ENCODE measurements at places on chromosomes 3 and 15.
A peak's percentile ranks its signal among the peaks of the same experiment; 100 is the strongest.

GRCh38 chr3:1179146-1179545 is 86.3 kb downstream of the CNTN6 start:
- no peak for DNase-seq

DNA sequence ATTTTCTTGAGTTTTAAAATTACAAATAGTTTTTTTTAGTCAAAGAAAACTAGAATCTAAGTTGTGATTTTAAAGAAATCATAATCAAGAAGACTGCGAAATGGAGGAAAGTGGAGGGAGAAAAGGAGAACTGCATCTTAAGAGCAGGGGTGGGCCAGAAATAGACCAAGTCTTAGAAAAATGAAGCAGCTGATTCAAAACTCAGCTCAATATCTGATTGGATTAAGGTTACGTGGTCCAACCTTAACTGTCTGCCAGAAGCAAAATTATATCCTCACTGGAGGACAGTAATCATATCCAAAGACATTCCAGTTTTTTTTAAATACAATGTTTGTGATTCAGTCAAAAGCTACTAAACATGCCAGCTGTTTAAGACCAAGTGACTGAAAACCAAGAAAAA is 41.4 kb downstream of the CHSY1 start:
- DNase-seq = no peak

GRCh38 chr3:150545419-150546225 is 674 bp downstream of the SERP1 start:
- DNase-seq = no peak

DNA sequence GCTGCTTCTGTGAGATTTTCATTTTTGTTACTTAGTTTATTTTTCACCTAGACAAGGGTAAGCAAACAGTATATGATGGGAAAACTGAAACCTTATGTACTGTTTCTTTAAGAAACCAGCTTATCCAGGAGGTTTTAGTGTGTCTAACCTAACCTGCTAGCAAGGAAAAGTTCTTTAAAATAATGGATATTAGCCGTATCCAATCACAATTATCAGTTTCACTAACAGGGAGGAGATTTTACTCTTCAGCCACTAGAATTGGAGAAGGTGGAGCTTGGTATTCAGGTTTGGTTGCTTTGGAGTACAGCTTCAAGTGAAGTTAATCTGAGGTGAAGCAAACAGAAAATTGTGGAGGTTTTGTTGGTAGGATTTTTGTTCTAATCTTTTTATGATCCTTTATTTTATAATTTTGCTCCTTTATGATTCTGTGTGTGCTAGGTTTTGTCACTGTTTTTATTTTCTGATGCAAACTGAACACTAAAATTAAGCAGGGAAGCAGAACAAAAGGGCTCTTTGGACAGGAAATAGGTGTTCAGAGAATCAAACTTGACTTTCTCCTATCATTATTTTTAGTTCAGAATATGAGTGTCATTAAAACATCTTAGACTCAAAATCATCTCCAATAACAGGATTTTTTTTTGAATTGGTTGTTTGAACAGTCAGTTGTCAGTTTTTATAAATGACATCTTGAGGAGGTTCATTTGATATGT is 13.0 kb downstream of the ZFAND6 start:
- no peak for DNase-seq

GRCh38 chr3:76765511-76765910 is 274.4 kb upstream of the ROBO2 start:
- no peak for DNase-seq

GRCh38 chr3:37050282-37050681 is 57.0 kb downstream of the MLH1 start:
- DNase-seq = no peak

GRCh38 chr3:33855884-33856546 is 57.6 kb downstream of the PDCD6IP start:
- no peak for DNase-seq

- no peak for DNase-seq
Measured at GRCh38 chr3:42814914-42815507, 5.8 kb downstream of the ACKR2 start.

- no peak for DNase-seq
Measured at GRCh38 chr15:28182731-28183130, 83.6 kb upstream of the OCA2 start.

GRCh38 chr3:177679568-177680471 is 482.5 kb upstream of the TBL1XR1 start:
- no peak for DNase-seq

GRCh38 chr3:99765042-99765942 is 52.4 kb upstream of the CMSS1 start:
- DNase-seq = no peak

DNA sequence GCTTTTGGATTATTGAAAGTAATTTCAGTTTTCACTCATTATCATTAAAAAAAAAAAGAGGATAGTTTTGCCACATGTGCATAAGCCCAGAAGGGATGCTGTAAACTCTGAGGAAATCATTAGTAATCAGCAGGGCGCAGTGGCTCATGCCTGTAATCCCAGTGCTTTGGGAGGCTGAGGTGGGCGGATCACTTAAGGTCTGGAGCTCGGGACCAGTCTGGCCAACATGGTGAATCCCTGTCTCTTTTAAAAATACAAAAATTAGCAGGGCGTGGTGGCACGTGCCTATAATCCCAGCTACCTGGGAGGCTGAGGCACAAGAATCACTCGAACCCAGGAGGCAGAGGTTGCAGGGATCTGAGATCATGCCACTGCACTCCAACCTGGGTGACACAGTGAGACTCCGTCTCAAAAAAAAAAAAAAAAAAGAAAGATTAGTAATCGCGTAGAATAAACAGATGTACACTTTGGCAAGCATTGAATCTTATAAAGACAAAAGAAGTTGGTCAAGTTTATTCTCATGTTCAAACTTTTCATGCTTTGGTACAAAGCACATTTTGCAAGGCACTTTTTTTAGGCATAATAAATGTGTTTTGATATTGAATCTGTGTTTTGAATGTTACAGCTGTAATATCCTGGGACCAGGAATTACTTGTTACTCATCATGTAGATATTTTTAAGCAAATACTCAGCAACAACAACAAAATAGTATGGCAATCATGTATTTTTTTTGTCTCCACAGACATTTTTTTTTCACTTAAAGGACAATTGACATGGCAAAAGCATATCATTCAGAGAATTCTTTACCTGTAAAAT is 93.2 kb upstream of the AGTR1 start:
- DNase-seq = no peak

- DNase-seq = no peak
Measured at GRCh38 chr15:83992324-83993031, 243.1 kb upstream of the GOLGA6L4 start.

- no peak for DNase-seq
Measured at GRCh38 chr15:90851940-90852339, 16.4 kb upstream of the FURIN start.

- no peak for DNase-seq
Measured at GRCh38 chr15:80929689-80930088, 59.9 kb downstream of the MESD start.

- DNase-seq = no peak
Measured at GRCh38 chr15:82585072-82585471, 44.8 kb upstream of the RPS17 start.

DNA sequence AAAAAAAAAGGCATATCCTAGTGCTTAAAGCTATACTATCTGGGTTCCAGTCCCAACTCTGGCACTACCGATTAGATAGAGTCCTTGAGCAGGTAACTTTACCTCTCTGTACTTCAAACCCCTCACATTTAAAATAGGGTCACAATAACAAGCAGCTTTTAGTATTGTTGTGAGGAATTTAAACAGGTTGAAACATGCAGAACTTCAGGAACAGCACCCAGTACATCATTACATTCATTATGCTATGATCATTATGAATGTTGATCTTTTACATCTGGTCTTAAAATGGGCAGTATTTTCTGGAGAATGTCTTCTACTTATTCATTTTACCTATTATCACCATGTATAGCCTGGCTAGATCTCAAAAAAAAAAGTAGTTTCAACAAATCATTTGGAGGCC is 176.1 kb upstream of the CCDC54 start:
- no peak for DNase-seq

DNA sequence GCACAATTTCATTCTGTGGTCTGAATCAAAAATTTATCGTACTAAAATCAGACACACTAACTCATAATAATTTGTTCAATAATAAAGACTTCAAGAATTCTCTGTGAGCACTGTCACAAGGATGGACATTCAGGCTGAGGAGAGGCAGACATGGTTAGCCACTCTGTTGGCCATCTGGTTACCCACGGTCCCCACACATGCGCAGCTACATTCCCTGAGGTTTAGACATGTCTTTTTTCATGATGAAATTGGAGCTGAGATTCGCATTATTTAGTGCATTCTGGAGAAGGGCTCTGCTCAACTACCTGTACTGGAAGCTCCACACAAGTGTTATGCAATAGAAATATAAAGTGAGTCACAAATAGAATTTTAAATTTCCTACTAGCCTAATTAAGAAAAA is 156.9 kb downstream of the SUCNR1 start:
- no peak for DNase-seq

- no peak for DNase-seq
Measured at GRCh38 chr3:17891139-17891856, 148.9 kb upstream of the TBC1D5 start.

GRCh38 chr3:150147776-150148175 is 177.1 kb upstream of the PFN2 start:
- DNase-seq = no peak

DNA sequence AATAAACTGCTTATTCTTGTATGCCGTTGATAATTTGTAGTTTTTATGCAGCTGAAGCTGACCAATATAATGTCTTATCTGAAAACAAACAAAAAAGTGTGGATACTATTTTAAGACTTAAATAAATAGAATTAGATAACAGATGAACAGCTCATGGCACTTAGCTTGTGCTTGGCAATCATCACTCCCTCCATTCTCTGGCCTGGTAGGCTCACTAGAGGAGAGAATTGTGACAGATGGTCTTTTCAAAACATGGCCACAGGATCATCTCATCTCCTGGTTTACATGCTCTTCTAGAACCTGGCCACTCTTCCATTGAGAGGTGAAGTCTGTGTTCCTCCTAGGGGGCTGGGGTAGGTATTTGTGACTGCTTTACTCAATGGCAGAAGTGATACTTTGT is 58.4 kb upstream of the RBP1 start:
- no peak for DNase-seq

DNA sequence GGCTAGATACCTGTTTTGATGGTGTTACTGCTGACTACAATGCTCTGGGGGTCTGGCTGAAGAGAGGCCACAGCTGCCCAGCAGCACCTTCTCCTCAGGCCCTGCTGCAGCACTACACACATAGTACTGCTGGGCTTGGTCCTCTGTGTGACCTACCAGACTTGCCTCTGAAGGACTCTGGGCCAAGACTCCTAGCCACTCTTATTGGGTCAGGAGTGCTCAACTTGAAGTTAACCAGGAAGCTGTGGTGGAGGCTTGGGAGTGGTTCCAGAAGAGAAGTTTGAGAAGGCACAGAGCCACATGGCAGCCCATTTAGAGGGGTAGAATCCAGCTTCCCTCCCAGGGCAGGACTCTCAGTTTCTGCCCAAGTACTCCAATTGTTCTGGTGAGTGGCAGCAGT is 16.6 kb downstream of the ELP6 start:
- no peak for DNase-seq

DNA sequence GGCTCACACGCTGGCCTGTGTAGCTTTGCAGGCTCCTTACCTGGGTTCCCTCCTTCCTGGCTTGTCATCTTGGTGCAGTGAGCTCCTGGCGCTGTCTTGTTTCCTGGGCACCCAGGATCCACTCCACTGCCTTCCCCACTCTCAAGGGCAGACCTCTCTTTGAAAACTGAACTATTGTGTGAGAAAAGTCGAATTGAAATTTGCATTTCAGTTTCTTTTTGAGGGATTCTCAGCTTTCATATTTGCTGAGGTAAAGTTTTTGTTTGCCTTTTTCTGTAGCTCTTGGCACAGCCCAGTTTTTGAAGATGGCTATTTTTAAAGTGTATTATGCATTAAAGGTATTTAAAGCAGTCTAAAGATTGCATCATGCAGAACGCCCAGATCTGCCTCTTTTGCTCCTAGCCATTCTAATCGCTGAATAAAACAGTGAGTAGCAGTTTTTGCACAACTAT is 70.1 kb downstream of the CCK start:
- no peak for DNase-seq

DNA sequence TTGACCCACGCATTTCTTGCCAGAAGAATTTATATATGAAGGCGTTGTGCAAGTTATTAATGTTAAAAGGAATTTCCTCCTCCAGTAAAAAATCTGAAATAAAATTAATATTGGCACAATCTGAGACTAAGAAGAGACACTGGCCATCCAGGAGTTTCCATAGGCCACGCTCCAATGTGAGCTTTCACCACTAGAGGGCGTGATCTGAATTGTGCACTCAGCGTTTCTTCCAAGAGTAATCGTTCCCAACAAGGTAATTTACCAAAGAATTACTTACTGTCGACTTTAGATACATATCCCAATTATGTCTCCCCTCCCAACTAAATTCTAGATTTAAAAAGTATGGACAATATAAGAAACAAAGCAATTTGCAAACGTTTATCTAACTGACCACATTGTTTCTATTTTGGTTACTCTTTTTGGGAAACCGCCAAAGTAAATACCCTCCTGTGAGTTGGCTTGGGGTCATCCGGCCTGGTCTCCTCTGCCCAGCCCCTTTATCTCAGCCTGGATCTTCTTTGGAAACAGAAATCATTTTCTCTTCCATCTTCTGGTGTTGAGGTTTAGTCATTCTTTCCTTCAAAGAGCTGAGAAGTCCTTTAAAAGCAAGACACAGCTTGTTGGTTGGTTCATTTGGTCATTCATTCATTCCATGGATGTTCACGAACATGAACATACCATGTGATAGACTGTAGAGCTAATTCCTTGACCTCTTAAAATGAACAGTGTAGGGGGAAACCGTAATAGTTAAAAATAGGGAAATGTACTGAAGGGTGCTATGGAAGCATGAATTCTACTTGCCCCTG is 26.2 kb downstream of the POLR2M start:
- DNase-seq = peak; percentile 70

DNA sequence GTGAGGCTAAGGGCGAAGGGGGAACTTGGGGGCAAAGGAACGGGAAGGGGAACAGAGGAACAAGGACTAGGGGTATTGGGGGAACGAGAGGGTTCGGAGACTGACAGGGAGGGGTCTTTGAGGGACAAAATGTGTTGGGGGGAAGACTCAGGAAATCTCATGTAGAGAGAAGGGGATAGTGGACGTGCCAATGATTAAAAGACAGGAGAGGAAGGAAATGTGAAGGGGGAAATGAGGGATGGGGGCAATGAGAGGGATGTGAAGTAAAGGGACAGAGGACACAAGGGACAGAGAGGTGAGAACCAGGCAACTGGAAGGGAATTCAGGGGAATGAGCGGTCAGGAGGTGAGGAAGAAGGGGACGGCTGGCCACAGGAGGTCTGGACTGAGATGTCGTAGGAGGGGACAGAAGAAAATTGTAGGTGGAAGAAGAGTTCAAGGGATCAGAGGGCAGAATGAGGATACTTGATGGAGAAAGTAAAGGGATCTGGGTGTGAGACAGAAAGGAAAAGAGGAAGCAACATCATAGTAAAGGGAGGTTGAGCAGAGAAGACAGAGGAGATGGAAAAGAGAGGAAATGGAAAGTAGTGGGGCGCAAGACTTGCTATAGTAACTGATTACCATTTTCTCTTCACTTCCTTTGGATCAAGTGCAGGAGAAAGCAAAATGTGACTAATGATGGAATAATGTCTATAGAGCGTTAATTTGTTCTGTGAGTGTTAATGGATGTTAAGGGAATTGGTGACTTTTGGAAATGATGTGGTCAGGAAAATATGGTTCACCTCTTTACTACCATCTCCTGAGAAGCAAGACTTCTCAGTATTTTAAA is 749 bp downstream of the RAB8B start:
- DNase-seq = no peak
